ENCODE measurements at places on chromosomes 6 and 20. TPM values are rescaled to one million over a fixed set of nuclear protein-coding genes. Genes with fewer than 3 reads are reported as not detected.
A peak's percentile ranks its signal among the peaks of the same experiment; 100 is the strongest.

DNA sequence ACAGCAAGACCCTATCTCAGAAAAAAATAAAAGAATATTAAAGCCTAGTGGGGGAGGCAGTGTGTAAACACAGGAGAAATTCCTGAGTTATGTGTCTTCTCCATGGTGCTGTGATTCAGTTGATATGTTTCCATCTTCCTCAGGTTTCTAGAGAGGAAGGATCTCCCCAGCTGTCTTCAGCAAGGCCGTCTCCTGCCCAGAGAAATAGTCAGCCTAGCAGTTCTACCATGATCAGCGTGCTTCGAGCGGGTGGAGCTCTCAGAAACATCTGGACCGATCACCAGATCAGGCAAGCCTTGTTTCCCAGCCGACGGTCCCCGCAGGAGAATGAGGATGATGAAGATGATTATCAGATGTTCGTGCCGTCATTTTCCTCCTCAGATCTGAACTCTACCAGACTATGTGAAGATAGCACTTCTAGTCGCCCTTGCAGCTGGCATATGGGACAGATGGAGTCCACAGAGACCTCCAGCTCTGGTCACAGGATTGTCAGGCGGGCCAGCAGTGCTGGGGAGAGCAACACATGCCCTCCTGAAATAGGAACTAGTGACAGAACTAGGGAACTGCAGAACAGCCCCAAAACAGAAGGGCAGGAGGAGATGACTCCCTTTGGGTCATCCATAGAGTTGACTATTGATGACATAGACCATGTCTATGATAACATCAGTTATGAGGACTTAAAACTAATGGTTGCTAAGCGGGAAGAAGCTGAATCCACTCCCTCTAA, 34.9 kb upstream of the MTHFD1L start:
- DNase-seq: no peak

- no peak for DNase-seq
Measured at GRCh38 chr20:36491901-36492617, 49.3 kb upstream of the MYL9 start.

DNA sequence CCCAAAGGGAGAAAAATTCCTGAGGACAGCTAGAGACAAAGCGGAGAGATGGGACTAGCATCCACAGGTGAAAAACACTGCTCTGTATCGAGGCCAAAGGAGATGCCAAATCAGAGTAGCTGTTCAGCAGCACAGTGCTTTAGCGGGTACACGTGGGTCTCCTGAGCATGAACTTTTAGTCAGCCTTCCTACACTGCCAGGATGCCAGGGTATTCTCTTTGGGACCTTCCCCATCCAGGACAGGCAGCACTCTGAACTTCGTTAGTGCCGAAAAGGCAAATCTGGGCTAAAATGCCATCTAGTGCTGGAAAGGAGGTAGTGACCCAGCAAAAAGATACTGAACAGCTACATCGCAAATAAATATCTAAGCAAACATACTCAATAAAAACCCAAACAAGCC, 64.9 kb downstream of the C6orf58 start:
- peak; percentile 7 for DNase-seq

DNA sequence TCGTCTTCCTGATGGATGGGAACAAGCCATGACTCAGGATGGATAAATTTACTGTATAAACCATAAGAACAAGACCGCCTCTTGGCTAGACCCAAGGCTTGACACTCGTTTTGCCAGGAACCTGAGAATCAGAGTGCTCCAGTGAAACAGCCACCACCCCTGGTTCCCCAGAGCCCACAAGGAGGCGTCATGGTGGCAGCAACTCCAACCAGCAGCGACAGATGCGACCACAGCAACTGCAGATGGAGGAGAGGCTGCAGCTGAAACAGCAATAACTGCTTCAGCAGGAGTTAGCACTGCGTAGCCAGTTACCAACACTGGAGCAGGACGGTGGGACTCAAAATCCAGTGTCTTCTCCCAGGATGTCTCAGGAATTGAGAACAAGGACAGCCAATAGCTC, 100.9 kb upstream of the SAMD5 start:
- DNase-seq: no peak

GRCh38 chr20:47432834-47433210, 68.9 kb upstream of the NCOA3 start:
- no peak for DNase-seq

The TMEM181 gene
- polyA plus RNA-seq: 25.5 TPM
